ENCODE measurements at places on chromosomes 12 and 14.
A peak's percentile ranks its signal among the peaks of the same experiment; 100 is the strongest.

DNA sequence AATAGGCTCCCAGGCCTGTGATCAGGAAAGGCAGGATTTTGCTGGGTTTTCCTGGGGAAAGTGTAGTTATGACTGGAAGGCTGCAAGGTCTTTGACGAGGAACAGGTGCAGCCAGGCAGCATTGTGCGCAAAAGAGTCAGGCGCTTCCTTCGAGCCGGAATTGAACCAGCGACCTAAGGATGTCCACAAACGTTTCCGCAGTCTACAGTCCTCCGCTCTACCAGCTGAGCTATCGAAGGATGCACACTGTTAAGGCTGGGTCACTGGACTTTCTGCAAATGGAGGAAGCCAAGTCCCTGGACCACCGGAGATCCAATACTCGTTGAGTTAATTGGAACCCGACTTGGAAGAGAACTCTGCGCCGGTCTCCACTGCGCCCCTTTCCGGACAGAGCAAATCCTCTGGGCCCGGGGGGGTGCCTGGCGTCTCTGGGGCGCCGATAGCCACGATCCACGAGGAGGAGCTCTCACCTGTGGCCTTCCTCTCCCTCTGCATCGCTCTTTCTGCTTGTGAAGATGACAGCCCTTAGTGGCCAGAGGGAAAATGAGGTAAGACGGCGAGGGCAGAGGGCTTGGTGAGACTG lies 18.4 kb upstream of the OR6S1 start:
- DNase-seq: no peak

GRCh38 chr14:52850451-52850909 lies 59.1 kb upstream of the GNPNAT1 start:
- DNase-seq: no peak

- no peak for DNase-seq
Measured at GRCh38 chr12:131383741-131384543, 326.9 kb upstream of the SFSWAP start.

GRCh38 chr14:59897757-59898383 lies 22.1 kb upstream of the LRRC9 start:
- no peak for DNase-seq

DNA sequence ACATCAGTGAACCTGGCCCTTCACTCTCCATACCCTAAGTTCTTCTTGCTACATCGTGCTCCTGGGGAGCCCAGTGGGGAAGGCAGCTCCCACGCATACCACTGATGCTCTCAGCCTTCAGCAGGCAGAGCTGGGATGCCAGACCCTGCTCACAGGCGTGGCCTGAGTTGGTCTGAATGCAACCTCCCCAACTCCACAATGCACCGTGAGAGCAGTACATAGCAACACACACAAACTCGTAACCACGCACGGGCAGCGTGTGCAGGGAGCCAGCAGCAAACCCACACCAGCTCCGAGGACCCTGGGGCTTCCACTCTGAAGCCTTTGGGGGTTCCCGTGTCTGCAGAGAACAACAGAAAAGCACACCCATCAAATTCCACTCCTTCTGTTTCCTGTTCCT lies 37.3 kb downstream of the ANO2 start:
- no peak for DNase-seq

GRCh38 chr12:51820526-51821439 lies 27.7 kb downstream of the FIGNL2 start:
- DNase-seq: peak; percentile 36

DNA sequence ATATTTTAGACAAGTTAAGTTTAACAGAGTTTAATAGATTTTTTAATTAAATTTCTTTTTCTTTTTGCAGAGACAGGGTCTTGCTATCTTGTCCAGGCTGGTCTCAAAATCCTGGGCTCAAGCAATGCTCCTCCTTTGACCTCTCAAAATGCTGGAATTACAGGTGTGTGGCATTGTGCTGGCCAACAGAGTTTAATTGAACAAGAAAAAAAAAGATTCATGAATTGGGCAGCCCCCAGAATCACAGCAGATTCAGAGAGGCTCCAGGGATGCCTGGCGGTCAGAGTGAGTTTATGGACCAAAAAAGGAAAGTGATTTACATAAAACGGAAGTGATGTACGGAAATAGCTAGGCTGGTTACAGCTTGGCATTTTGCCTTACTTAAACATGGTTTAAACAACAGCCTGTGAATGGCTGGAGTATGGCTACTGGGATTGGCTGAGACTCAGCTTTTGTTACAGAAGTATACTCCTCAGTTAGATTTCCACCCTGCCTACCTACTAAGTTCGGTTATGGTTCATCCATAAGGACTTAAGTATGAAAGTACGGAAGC lies 14.5 kb upstream of the TESPA1 start:
- no peak for DNase-seq

DNA sequence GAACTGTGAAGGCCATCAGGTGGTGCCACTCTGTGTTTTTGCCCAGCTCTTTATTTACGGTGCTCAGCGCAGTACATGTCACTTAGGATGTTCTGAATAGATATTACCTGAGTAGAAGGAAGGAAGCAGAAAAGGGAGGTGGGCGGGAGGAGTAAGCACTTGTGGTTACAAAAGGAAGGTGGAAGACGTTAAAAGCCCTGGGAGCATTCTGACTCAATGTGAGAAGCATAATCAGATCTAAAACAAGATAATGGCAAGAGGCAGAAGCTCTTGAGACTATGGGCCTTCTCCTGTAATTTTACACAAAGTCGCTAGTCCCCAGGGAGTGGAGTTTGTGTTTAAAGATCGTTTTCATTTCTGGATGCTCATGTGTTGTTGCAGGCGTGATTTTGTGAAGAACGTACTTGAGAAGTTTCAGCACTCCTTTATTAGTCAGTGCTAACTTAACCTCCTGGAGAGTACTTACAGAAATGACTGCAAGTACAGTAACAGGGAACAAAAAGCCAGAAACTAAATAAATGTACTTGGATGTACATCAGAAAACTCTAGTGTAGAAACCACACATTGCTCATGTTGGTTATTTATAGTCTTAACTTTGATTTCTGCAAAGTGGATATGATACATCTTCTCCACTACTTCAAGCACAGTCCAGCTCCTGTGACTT lies 1523.5 kb downstream of the AACS start:
- no peak for DNase-seq

GRCh38 chr12:10732549-10732948 lies 9.4 kb upstream of the YBX3 start:
- no peak for DNase-seq

DNA sequence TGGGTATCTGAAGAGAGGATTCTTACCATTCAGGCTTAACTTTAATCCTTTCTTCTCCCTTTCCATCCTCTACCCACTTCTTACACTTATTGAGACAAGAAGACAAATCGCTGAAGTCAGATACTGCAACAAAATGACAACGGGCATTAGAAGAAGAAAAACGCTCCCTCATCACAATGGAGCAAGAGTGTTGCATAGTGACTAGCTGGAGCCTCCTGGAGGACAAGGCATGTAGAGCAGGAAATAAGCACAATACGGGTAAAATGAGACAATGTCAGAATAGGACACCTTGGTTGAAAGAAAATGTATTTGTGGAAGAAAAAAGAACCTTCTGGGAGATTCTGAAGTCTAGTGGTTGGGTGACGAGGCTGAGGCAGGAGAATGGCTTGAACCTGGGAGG lies 501.0 kb downstream of the RERGL start:
- DNase-seq: no peak

- no peak for DNase-seq
Measured at GRCh38 chr14:92719421-92719820, 29.0 kb downstream of the LGMN start.

DNA sequence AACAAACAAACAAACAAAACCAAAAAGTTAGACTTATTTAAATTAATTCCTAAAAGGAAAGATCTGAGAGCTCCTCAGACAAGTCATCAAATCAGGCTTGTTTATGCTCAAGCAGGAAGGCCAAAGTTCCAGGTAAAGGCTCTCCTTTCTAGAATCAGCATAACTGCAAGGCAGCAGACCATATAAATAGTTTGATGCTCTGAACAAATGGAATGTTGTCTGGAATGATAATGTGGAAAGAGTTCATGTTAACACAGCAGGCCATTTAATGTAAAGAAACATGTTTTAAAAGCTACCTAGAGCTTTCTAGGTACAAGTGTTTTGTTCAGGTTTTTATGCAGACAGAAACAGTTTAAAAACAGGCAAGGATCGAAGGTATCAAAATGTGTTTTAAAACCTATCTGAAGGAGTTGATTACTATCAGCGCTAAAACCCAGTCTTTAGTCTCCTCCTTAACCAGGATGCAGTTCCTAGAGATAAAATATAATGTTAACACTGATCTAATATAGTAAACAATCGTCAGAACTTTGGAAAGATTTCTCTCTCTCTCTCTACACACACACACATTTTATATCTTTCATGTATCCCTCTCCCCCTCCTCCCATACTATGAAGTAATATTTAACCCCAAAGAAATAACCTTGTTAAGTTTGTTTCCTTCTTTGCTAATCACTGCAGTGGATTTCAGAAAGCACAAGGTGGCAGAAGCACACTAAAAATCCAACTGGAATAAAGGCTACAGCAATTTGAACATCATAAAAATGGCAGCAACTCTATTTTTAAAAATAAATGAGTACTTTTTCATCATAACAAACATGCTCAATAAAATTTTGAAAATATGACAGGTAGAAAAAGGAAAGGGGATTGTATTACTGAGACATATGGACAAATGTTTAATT lies 135.5 kb downstream of the PAWR start:
- no peak for DNase-seq

- DNase-seq: no peak
Measured at GRCh38 chr14:23358553-23359166, 6.0 kb upstream of the SLC22A17 start.

- no peak for DNase-seq
Measured at GRCh38 chr12:101117842-101118241, 92.2 kb downstream of the SLC5A8 start.

DNA sequence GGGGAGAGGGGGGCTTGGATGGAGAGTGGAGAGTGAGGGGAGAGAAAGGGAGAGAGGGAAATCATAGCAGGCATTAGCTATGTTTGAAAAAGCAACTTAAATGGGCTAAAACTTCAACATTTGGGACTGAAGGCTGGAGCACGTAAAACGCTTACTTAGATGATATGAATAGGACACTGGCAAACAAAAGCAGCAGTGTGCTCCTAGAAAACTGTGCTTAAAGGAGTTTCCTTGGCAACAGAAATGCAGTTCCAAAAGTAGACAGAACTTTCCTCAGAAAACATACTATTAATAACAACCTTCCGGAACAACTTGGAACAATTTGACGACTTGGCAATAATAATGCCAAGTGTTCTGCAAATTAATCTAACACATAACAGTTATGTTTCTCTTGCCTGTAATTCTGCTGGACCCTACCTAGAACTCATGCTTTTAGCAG lies 235.5 kb upstream of the NPAS3 start:
- DNase-seq: no peak

DNA sequence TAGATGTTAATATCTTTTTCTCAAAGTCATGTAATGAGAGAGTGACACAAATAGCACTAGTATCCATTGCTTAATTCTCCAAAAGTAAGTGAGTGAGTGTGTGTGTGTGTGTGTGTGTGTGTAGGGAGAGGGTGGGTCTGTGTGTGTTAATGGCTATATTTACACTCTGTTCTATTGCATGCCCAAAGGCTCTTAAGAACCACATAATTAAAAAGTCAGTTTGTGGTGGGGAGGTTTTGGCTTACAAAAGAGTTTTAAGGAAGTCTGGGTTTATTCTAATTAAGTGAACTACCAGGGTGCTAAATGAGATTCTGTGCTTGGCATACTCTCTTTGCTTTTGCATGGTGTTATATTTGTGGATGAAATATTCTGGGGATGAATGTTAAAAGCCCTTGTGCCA lies 1897.6 kb upstream of the FLRT2 start:
- DNase-seq: no peak

DNA sequence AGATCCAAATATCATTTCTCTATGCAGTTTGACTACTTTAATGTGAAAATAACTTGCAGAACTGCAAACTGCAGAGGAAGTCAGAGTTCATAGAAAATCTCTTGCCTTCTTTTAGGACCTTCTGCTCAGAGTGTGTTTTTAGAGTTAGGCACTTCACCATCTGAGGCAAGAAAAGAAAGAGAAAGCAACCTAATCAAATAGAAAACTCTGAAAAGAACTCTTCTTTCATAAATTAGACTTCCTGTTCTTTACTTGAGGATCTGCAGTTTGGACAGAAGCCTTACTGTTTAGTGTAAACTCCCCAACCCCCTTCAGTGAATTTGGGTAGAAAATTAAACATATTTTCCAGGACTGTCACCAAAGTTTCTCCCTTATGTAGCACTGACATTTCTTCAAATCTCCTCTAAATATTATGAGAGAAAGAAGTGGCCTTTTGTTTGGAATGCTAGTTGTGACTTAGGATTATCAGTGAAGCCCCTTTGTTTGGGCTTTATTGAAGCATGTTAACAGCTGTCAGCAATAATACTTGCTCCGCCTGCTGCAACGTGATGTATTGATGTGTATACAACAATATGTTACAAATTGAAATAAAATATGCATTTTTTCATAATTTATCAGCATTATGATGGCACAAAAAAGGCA lies 99.5 kb downstream of the PDZRN4 start:
- no peak for DNase-seq

Data from AG04450 (cell line).